ENCODE measurements at places on chromosomes 7 and 10.

DNA sequence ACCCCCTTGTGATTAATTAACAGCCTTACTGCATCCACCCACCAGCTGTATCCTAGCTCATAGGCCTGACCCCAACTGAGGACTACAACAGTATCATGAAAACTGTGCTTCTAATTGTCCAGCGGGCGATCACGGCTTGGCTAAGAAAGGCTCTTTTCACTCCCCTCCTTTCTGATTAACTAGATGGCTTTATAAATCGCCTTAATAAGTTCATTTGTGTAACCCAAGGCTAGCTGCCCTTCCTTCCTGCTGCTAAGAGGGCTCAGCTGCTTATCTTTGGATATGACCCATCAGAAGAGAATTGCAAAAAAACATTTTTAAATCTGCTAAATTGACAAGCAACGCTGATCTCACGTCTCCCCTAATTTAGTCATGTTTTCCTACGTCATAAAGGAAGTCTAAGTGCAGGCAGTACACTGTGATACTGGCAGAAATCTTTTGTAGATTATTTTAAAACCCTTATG, 163.0 kb upstream of the LAMB4 start:
- DNase-seq: no peak

GRCh38 chr10:22258471-22258870, 40.7 kb upstream of the EBLN1 start:
- no peak for DNase-seq

DNA sequence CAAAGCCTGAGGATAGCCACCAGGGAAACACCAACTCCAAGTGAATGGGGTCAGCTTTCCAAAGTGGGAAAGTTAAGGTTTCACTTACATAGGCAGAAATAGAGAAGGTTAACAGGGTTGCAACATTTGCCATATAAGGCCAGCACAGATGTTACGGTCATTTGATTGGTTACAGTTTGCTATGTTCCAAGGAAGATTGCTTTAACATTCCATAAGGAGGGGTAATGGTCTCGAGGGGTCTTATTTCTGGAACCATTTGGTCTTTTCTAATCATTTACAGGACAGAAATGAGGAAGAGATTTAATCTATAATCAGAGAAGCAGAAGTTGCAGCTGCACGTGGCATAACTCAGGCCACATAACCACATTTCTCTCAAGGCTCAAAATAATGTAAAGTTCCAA, 679.4 kb upstream of the C7orf33 start:
- no peak for DNase-seq

- no peak for DNase-seq
Observed at GRCh38 chr7:14960721-14961120, 58.2 kb upstream of the DGKB start.

DNA sequence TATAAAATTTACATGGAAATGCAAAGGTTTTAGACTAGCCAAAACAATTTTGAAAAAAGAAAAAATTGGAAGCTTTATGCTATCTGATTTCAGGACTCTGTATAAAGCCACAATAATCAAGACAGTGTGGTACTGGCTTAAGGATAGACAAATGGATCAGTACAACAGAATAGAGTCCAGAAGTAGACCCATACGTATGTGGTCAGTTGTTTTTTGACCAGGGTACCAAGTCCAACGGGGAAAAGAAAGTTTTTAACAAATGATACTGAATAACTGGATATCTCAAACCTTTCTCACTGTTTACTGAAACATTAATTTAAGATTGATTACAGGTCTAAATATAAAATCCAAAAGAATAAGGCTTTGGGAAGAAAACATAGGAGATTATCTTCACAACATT, 79.7 kb downstream of the PODXL start:
- no peak for DNase-seq

GRCh38 chr10:87846023-87846422, 17.3 kb downstream of the KLLN start:
- peak; percentile 95 for DNase-seq

All from ELR (cell line).